Activated CD8-positive, alpha-beta T cell treated with anti-CD3 and anti-CD28 coated beads, Interleukin-2, amount 10 ng/mL, durations not matched to agents 7 days and 5 days (primary cell): ENCODE measurements at places on chromosomes 12 and 14. TPM values are rescaled to one million over a fixed set of nuclear protein-coding genes. Genes with fewer than 3 reads are reported as not detected.

GRCh38 chr12:104680070-104680469 is 223.3 kb downstream of the CHST11 start:
- DNase-seq: peak; percentile 67

- no peak for DNase-seq
Measured at GRCh38 chr12:19964549-19964948, 403.8 kb upstream of the PDE3A start.

- peak; percentile 84 for DNase-seq
Measured at GRCh38 chr12:108691175-108691997, 39.9 kb downstream of the CORO1C start.

The ALG10 gene
- 15.7 TPM for total RNA-seq

DNA sequence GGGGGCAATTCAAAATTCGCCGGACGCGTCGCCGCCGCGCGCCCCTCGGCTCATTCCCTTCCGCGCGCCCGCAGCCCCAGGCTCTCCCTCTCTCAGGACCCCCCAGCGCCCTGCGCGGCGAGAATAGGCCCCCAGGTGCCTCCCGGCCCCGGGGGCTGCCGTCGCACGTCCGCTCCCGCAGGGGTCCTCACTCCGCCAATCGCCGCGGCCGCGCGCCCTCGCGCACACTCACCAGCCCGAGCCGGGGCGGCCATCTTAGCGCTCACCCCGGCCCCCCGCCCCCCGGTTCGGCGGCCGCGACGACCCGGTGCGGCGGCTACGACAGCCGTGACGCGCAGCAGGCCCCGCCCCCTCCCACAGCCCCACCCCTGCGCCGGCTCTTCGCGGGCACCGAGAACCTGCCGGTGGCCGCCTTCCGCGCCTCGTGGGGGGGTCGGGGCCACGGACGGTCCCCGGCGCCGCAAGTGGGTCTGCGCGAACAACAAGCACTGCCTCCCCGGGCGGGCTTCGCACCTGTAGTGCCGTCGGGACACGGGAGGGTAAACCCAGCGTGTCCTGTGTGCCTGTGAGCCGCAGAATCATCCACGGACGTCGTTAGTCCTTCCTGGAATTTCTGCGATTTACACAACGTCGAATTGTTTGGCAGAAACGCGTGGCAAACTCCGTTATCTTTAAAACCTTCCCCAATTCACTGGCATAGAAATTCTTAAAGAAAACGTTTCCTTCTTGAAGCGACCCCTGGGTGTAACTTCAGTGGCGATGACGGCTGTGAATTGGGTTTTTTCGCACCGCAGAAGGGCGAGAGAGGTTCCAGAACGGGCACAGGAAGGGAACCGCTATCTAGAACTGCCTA is 2.5 kb downstream of the USP44 start:
- peak; percentile 70 for DNase-seq

The TMPRSS12 gene
- total RNA-seq: not detected

The BCL11B gene
- 68.6 TPM for total RNA-seq

- no peak for DNase-seq
Measured at GRCh38 chr14:79730953-79731352, 480.4 kb downstream of the DIO2 start.

- no peak for DNase-seq
Measured at GRCh38 chr12:77239617-77240016, 174.2 kb upstream of the E2F7 start.

The SLC5A8 gene
- total RNA-seq: not detected

DNA sequence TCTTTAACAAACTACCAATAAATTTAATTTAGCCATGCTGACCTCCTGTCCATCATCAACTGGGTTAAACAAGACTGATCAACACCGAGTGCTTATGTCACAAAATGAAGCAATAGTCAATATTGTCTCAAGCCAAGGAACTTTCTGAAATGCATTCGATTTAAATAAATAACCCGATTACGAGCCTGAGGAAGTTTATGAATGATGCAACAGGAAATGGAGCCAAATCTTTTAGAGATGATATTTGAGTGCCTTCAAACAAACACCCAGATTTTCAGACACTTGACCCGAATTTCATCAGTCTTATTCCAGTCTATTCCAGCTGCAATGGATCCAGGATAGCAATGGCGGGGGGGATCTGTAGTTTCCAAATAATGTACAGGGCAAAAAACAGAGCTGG is 27.9 kb downstream of the FAR2 start:
- DNase-seq: no peak

DNA sequence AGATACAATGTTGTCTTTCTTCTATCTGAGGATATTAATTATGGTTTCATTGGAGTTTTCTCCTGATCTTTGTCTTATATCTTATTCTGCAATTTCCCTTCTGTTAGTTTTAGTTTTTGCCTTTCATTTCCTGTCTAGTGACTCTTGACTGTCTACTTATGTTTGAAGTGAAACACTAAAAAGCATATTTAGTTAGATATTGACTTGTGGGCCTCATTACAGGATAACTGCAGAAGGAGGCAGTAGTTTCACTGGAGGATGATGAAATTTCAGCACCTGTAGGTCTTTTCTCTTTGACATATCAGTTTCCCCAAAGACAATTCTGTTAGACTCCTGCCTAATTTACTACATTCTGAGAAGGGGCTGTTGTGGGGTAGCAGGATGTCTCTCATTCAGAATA is 97.5 kb upstream of the NEDD1 start:
- DNase-seq: no peak

The SLC7A7 gene
- total RNA-seq: 0.23 TPM

The ARPC3 gene
- 437 TPM for total RNA-seq

GRCh38 chr12:44930972-44931600 is 55.0 kb upstream of the NELL2 start:
- no peak for DNase-seq
